ENCODE measurements at places on chromosomes 1 and 21.

- DNase-seq: no peak
Measured at GRCh38 chr1:188127507-188127906, 1298.8 kb downstream of the PLA2G4A start.

GRCh38 chr21:16476056-16476825, 746.5 kb downstream of the USP25 start:
- DNase-seq: no peak

DNA sequence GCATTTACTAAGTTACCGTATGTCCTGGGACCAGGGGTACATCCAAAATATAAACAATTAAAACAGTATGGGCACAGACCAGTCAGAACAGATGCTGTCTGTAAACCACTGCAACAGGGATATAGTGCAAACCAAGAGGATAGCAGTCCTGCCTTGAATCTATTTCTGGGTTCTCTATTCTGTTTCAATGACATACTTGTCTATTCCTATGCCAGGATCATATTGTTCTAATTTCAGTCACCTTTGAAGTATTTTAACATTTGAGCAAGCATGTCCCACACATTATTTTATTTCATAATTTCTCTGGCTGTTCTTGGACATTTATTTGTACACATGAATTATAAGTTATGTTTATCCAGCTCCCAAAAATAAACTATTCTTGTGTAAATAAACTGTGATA, 28.2 kb upstream of the SYDE2 start:
- DNase-seq: no peak

DNA sequence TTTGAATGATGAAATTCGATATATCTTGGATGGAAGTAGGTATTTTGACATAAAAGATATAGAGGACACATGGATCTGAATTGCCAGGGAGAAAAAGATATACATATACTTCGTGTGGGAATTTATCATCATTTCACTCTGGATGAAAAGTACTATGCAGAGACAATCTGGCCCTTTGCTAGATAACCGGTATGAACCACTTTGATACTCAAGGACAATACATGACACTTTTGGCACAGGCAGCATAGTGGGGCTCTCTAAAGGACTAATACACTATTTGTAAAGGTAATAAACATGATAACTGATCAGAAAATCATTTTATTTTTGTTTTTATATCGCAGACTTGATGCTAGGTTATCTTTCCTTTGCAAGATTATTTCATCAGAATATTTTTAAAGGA, 24.2 kb downstream of the JAK1 start:
- DNase-seq: no peak

DNA sequence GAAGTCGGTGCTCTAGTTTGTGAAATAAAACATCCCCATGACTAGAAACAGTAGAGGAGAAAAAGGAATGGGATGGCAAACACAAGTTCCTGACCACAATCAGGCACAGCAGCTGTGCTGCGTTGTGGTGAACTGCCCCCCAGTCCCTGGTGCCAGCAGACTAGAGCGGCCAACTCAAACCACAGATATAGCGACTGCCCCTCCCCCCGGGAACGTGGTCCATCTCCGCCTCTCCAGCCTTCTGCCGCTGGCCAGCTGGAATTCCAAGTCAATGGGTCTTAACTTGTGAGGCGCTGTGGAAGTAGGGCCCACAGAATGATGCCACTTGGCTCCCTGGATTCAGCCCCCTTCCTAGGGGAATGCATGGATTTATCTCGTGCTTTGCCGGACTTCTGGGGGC, 41.6 kb upstream of the ZNF678 start:
- no peak for DNase-seq

DNA sequence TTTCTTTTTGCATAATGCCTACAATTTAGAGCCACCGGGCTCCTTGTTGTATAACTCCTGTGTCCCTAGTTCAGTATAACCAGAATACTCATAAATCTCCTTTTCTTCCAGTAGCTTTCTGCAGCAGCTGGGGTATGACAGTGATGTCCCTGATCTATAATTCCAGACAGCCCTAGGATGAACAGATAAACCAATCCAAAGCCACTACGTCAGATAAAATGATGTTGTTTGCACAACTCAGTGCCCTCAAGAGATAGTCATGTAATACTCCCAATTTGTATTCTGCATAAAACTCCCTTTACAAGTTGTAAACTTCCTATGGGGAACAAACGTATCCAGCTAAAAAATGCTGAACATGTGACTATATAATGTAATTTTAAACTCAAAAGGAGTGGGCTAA, 44.7 kb downstream of the ZNF326 start:
- DNase-seq: no peak

DNA sequence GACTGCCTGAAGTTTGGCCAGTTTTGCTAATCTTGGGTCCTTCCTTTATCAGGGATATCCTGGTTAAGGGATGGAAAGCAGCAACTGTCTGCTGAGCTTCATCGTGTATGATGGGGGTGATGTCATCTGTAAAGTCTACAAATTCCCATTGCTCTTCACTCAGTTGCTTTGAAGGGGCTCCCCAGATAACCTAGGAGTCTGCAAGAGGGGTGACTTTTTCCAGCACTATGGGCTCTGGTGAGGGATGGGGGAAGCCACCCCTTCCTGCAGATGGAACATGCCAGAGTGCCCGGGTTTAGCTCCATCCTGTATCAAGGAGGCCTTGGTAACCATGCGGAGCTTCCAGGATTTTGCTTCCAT, 28.4 kb downstream of the EDARADD start:
- DNase-seq: no peak
